ENCODE measurements at places on chromosomes 5 and 9.

DNA sequence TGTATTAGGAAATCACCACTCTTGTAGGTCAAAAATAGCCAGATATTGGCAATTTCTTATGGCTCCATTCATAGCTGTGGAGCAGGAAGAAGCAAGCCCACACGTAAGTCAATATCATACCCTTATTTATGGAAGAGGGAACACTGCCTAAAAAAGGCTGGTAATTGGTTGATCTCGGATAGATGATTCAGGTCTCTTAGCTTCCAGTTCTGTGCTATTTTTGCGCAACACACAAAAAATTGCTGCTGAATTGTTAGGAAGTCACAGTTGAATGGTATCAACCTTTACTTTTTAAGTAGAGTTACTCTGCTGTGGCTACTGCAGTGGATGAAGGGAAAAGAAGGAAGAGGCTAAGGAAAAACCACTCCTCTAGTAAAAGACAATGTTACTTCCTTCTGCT is 168.8 kb downstream of the ARHGAP26 start:
- no peak for DNase-seq

GRCh38 chr9:1639166-1639565 is 376.0 kb upstream of the SMARCA2 start:
- DNase-seq = no peak

DNA sequence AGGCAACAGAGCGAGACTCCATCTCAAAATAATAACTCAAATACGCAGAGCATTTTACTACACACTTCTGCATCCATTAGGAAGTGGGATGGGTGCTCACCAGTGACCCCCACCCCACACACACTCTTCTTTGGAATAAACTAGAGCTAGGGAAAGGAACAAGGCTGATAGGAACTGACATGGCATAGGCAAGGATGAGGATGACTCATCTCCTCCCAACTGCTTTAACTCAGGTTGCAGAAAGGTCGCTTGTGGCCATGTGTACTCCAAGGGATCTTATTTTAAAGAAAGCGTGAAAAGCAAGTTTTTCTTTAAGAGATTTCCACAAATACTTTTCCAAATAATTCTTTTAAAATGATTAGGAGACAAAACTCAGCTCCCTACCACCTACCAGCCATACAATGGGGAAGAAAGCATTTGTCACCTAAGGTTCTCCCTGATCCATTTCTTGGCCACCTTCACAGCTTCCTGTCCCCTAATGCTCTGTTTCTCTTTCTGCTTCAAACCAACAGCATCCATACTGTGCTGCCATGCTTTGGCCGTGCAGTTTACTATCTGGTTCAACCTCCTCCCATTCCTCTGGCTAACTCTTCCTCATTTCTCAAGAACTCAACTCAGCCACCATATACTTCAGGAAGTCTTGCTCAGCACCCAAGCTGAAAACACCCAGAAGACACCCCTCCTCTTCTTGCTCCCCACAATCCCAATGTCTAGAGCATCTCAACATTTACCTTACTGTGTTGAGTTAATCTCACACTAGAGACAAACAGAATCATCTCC is 211.9 kb downstream of the ACTL7B start:
- no peak for DNase-seq

DNA sequence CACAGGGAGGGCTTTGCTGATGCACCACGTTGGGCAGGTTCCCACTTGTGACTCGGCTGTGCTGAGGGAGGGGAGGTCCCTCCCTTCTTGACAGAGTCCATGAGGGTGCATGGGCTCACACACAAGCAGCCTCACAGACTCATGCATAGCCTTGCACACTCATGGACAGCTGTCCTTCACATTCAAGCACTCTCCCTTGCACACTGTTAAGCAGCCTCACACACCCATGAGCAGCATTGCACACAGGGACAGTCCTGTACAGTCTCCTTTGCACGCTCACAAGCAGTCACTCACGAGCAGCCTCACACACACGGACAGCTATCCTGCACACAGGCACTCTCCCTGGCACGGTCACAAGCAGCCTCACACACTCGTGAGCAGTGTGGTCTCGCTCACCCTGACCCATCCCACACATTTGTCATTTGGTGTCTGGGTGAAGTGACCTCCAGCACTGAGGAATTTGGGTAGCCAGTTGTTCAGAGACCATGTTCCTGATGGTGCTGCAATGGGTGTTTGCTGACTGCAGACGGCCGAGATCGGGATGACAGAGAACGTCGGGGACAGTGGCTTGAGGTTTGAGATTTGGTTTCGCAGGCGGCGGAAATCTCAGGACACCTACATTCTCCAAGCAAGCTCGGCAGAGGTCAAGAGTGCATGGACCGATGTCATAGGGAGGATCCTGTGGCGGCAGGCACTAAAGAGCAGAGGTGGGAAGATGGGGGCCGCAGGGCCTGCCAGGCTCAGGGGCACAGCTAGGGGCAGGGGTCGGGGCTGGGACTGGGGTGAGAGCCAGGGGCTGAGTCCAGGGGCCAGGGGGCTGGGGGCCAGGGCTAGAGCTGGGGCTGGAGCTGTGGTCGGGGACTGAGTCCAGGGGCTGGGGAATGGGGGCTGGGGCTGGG is 17.7 kb upstream of the LRRC14B start:
- no peak for DNase-seq

GRCh38 chr5:140694276-140694675 is 3.0 kb downstream of the HARS2 start:
- DNase-seq = no peak

- no peak for DNase-seq
Observed at GRCh38 chr9:2023532-2023931, 8.4 kb downstream of the SMARCA2 start.

- DNase-seq = no peak
Observed at GRCh38 chr9:76109953-76110352, 219.5 kb downstream of the PCSK5 start.

GRCh38 chr9:129383019-129383560 is 205.0 kb upstream of the IER5L start:
- DNase-seq = no peak

DNA sequence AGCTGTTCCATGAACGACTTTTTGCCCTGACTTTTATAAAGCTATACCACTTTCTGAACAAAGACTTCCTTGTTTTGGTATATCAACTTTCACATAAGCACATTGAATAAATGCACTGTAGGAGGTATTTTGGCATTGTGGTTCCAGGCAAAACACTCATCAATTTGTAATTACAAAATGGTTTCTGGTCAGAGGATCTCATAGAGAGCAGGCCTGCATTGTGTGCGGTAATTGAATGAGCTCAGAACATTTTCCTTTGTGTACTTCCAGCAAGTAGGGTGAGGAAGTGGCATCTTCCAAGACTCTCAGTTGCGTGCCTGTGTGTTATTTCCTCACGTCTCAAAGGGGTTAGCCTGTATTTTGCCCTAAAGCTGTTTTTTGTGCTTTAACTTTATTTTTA is 89.2 kb downstream of the PDE6A start:
- no peak for DNase-seq

DNA sequence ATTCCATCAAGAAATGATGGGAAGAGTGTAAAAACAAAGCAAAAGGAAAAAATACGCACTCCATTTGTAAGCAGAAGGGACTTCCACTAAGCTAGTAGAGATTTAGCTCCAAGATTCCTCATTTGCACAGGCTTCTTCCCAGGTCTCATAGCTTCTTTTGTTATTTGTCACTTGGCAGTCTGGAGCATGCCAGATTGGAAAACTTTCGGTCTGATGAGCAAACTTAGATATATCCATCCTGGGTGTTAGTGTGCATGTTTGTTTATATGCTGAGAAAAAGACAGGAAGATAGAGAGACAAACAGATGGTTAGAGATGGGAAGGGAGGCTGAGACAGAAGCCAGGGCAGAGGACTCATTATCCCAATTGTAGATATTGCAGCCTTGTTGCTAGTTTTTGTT is 1644.5 kb upstream of the NUDT12 start:
- DNase-seq = no peak

DNA sequence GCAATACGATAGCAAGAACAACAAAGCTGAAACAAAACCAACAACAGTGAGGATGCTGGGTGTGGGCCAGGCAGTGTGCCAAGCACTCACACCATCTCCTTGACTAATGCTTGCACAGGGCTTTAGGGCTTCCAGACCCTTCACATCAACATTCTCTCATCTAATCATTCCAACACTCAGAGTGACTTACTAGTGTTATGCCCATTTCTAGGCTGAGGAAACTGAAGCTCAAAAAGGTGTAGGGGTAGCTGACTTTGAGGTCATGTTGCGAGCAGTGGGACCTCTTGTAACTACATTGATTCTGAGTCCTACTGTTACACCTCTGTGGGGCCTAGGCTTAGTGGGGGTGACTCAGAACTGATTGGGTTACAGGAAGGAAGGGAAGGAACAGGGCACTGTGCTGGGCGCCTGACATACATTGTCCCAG is 9.7 kb downstream of the ANGPTL2 start:
- DNase-seq = no peak

GRCh38 chr9:78707080-78707479 is 410.2 kb downstream of the PSAT1 start:
- no peak for DNase-seq

- DNase-seq = no peak
Observed at GRCh38 chr9:22073349-22073748, 64.2 kb upstream of the CDKN2B start.

GRCh38 chr5:154677921-154678320 is 77.3 kb upstream of the LARP1 start:
- no peak for DNase-seq

DNA sequence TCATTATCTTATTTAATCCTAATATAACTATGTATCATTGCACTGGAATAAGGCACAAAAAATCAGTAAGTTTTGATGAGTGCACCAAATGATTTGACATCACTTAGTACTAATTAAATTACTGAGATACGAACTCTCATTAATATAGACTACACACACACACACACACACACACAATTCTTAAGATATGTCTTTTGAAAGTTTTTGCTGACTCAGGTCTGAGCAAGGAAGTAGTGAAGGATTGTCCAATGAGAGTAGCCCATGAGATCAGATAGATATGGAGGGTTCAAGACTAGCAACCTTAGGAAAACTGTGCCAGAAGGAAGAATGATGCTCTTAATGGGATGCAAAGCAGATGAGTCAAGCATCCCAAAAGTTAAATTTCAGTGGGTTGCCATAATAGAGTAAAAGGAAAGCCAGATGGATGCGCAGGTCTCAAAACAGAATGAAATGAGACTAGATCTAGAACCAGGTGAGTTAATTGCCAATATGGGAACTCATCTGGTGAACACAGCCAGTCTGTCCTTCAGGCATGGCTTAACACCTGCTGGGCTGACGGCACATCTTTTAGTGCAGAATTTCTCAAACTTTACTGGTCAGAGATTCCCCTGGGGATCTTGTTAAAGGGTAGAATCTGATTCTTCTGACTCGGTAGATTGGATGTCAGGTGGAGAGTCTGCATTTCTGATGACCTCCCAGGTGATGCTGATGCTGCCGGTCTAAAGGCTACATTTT is 197.0 kb upstream of the NR4A3 start:
- no peak for DNase-seq

DNA sequence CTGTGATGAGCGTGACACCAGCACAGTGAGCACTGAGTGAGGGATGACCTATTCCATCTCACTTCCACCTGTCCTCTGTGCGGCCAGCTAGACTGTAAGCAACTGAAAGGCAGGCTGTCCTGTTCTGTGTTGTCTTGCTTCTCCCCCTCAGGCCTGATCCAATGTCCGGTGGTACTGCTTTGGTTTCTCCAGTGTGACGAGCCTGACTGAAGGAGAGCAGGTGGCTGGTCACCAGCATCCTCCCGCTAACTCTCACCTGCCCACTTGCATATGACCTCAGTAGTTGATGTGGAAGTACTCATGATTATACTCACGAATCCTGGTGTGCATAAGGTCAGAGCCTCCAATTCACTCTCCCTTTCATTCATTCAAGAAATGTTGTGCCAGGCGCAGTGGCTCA is 2.4 kb upstream of the SLC27A4 start:
- no peak for DNase-seq

GRCh38 chr5:35847491-35847890 is 9.2 kb upstream of the IL7R start:
- no peak for DNase-seq

GRCh38 chr5:97167435-97167834 is 15.6 kb downstream of the RIOK2 start:
- DNase-seq = no peak

- DNase-seq = no peak
Observed at GRCh38 chr9:125399666-125400065, 138.0 kb downstream of the GAPVD1 start.

GRCh38 chr9:76023715-76024195 is 133.3 kb downstream of the PCSK5 start:
- DNase-seq = no peak

GRCh38 chr5:93107141-93107540 is 473.9 kb downstream of the NR2F1-AS1 start:
- no peak for DNase-seq

DNA sequence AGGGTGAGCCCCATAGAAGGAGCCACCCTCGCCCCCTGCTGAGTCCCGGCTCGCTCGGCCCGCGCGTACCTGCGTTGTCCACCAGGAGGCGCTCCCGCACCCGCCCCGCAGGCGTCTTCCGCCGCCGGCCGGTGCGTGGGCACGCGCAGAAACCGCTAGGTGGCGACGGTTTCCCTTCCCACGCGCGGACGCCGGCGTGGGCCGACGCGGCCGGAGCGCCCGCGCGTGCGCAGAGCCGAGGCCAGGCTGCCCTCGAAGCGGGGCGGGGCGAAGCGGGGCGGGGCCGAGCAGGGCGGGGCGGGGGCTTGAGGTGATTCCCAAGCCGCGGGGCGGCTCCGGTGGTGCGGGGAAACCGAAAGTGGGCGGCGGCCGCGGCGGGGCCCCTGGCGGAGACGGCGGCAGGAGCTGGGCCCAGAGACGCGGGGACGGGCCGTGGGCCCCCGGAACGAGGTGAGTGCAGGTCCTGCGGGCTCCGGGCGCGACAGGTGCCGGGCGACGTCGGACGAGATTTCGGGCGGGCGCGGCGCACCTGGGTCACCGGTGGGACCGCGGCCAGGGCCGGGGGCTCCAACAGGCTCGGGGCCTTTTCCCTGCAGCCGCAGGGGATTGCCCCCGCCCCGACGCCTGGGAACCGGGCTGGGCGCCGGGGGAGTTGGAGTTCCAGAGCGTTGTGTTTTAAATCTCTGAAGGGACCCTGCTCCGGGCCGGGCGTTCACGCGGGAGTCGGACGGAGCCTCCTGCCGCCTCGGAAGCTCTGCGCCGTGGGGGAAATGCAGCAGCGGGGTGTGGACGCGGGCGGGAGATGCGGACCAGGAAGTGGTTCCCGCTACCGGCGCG is at the start of gene TDRD7:
TSS of gene TDRD7 (plus strand) at position 308 of the 837 bp plus-strand sequence. CDS start 16,370 bp downstream, outside the sequence.
- no peak for DNase-seq

DNA sequence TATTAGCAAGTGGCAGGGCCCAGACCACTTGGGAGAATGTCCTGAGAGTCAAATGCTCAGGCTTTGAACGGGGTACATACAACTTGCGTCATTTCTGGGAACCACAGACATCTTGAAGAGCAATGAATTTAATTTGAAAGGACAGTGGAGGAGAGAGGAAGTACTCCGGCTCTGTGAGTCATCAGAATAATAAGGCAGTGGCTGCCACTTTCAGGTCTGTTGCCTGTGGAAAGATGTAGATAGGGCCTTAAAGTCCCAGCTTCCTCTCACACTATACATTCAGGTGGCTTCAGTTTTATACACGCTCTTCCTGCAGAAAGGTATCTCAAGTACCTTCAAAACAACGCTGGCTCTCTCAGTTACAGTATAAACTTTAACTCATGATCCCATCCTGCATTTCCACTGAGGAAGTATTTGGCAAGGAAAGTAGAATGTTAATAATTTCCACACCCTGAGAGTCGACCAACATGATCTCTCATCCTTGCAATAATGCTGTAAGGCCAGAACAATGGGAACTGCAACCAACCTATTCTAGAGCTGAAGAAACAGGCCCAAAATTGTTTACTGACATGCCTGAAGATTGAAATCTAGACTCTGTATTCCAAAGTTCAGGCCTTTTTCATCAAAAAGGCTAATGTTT is 6.8 kb upstream of the PRUNE2 start:
- DNase-seq = no peak
